ENCODE measurements at places on chromosomes 6 and 20.
A peak's percentile ranks its signal among the peaks of the same experiment; 100 is the strongest.

DNA sequence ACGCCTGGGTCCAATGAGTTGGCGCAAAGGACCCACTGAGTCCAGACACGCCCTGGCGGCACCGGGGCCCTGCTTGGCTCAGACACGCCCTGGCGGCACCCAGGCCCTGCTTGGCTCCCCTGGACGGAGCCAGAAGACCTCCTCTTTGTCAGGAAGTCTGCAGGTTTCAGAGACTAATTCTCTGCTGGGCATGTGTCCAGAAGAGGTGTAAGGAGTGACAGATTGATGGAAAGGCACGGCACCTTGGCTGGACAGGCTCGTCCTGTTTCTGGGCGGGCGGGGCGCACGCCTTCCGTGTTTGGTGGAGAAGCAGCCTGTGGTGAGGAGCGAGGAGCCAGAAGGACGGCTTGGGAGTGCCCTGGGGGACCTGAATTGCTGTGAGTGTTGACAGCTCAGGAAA, 23.1 kb upstream of the DACT2 start:
- DNase-seq: no peak

GRCh38 chr20:14481863-14482262, 144.5 kb upstream of the FLRT3 start:
- DNase-seq: no peak

DNA sequence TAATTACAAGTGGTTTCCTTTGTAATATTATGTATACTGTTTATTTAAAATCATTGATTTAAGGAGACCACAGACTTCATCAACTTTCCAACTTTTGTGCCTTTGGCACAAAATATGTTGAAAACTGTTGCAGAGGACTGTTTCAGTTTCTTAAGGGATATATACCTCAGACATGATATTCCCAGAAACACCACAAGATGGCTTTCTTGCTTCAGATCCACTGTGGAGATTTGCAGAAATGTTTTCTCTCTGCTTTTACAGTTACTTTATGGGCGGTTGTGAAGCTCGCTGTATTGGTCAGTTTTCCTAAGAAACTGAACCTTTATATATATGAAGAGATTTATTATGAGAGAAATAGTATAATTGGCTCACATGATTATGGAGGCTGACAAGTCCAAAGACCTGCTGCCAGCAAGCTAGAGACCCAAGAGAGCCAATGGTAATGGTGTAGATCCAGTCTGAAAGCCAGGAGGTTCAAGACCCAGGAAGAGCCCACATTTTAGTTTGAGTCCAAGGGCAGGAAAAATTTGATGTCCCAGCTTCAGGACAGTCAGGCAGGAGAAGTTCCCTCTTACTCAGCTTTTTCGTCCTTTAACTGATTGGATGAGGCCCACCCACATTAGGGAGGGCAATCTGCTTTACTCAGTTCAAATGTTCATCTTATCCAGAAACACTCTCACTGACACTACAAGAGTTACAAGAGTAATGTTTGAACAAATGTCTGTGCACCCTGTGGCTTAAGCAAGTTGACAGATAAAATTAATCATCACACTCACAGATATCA, 12.8 kb downstream of the ME1 start:
- no peak for DNase-seq

GRCh38 chr20:1912646-1913045, 17.4 kb downstream of the SIRPA start:
- DNase-seq: no peak

DNA sequence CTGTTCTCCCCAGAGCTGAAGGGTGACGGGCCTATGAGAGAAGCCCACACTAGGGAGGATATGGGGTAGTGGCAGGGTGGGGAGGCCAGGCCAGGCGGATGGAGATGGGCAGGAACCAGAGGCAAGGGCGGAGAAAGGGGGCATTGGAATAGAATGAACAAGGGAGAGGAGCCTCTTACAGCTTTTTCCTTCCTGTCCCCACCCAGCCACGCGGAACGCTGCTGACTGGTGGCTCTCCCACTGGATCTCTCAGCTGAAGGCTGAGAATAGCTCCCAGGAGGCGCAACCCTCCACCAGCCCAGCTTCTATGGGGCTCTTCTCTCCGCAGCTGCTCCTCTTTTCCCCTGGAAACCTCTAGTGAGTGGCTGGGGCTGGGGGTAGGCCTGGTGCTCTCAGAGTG, 10.8 kb downstream of the DLK2 start:
- DNase-seq: no peak

DNA sequence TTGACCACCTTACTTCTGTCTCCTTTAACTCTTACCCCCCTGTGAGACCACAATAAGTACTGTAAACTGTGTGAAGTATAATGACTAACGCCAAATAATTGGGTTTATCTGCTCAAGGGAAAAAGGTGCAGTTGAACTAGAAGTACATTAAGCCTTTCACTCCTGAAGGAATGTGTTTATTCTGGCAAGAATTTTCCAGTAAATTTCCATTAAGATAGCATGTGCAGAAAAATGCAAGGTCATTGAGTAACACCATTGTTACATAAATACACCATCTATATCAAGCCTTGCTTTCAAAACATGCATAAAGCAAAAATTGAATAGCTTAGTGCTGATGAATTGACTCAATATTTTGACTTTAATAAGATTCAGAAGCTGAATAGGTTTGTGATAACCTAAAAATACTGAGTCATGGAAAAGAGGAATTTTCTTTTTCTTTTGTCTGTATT, 65.4 kb downstream of the ARHGAP18 start:
- no peak for DNase-seq

- DNase-seq: no peak
Observed at GRCh38 chr6:138467901-138468300, 31.4 kb downstream of the NHSL1 start.

GRCh38 chr6:34455831-34456230, 10.0 kb upstream of the PACSIN1 start:
- DNase-seq: no peak

DNA sequence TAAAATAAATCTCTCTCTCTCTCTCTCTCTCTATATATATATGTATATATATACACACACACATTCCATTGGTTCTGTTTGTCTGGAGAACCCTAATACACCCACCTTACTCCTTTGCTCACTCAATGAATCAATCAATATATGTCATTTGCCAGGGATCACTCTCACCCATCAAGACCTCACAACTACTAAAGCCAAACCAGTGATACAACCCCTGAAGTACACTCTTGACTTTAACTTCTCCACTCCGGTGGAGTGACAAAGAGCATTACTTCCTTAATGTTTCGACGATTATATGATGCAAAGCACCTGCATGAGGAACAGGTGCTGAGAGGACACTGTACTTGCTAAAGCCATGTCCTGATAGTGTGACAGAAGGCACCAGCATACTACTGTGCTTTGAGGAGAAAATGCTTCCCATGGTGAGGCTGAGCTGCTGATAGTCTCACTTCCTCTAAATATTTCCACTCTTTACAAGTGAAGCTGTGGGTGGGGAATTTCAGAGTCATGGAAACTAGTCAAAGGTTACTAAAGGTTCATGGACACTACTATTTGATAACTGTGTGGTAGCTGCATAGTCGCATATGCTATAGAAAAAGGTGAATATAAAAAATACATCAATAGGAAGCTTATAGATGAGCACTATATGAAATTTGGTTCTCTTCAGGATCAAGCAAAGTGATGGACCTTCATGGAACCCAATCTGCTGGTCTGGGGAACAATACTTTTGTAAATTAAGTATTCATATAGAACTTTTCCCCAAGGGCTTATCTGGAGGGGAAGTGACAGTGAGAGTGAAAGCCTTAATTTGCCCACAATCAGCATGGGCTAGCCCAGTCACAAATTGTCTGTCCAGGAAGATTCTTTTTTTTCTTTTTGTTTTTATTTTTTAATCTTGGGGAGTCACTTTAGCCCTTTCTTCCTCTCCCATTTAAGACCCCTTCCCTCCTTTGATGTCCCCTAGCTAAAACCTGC, 141.9 kb upstream of the NEDD9 start:
- DNase-seq: no peak

GRCh38 chr6:30679765-30680535, 6.5 kb downstream of the PPP1R18 start:
- DNase-seq: no peak

DNA sequence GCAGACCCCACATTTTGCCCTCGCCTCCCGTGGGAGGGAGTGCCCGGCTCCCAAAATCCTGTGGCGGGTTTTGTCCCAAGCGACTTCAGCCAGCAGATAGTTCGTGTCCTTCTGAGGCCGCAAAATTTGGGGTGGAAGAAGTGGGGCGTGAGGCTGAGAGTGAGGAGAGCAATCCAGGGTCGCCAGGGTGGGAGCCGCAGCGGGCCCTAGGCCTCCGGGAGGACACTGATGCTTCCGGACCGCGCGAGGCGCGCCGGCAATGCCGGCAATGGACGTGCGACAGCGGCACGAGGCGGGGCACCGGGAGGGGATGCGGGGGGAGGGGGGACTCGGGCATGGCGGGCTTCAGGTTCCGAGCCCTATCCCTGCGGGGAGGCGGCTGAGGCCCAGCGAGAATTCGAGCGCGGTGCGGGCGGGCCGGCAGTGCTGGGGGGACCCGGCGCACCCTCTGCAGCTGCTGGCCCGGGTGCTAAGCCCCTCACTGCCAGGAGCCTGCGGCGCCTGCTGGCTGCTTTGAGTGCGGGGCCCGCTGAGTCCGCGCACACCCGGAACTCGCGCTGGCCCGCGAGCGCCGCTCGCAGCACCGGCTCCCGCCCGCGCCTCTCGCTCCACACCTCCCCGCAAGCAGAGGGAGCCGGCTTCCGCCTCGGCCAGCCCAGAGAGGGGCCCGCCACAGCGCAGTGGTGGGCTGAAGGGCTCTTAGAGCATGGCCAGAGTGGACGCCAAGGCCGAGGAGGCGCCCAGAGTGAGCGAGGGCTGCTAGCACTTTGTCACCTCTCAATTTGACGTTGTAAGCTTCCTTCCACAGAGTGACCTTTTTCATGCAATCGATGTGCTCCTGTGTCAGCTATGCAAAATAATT, 143.8 kb downstream of the LPA start:
- peak; percentile 16 for DNase-seq

GRCh38 chr6:79518842-79519241, 18.4 kb downstream of the LCA5 start:
- DNase-seq: no peak

- no peak for DNase-seq
Observed at GRCh38 chr20:64161356-64162238, 2.7 kb upstream of the MYT1 start.

- DNase-seq: no peak
Observed at GRCh38 chr6:255041-255750, 37.1 kb upstream of the DUSP22 start.

DNA sequence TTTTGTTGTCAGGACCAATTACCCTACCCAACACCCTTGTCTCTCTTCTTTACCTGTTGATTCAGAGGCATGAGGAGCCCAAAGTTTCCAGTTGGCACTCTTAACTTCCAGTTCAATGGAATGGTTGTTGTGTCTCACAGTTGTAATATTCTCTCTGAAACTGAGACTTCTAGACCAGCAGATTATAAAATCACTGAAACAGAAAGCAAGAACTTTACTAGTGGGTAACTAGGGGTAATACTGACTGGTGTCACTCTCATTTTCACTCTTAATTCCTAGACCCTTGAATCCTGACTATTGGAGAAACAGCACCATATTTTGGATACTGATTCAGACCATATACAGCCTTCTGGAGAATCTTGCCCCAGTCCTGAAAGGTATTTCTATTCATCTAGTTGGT, 140.2 kb upstream of the MMS22L start:
- DNase-seq: no peak

- DNase-seq: no peak
Observed at GRCh38 chr6:116392132-116393013, 21.6 kb downstream of the DSE start.

GRCh38 chr6:134626086-134626485, 308.2 kb upstream of the SGK1 start:
- no peak for DNase-seq

- no peak for DNase-seq
Observed at GRCh38 chr6:138727182-138727581, 46.4 kb upstream of the CCDC28A start.

DNA sequence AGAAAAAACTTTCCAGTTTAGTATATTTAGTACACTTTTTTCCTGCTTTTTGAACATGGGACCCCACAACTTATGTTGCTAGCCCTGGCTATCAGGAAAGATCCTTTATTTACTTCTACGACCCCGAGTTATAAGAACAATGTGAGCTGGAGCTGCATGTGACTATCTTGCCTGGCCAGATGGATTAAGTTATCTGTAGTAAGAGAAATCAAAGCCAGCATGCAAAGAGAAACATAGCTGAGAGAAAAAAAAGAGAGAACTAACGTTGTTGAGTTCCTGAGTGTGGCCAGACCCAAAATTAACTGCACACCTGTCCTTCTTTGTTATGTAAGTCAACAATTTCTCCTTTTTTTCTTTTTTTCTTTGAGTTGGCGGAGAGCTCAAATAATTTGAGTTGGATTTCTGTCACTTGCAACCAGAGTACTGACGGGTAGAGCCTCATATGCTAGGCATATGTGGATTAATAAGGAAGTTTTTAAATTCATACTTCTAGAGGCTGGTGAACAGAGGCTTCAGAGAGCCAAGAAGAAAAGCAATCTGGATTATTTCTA, 219.5 kb downstream of the HACE1 start:
- no peak for DNase-seq

DNA sequence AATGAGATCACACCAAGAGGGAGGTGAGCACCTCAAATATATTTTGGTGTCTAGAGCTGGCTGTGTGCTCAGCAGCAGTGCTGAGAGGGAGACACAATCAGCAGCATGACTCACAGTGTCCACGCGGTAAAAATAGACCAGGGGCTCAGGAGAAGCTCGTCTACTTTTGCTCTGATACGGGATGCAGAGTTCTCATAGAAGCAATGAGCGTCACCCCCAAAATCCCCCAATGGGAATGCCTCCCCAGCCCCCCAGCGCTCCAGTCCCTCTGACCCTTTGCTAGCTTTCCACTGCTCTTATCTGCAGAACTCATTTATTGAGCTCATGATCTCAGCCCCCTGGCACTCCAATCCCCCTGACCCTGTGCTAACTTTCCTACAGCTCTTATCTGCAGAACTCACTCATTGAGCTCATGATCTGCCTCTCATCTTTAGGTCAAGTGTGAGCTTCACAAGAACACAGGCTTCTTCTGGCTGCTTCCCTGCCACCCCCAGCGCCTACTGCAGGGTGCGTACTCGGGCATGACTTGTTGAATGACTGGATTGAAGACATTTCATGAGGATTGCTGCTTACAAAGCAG, 34.0 kb downstream of the SYNDIG1 start:
- DNase-seq: no peak

- DNase-seq: no peak
Observed at GRCh38 chr6:43093436-43094289, 17.5 kb downstream of the PTK7 start.

- no peak for DNase-seq
Observed at GRCh38 chr20:62708591-62709536, at the start of gene NTSR1. Gene NTSR1 (plus strand): TSS chr20:62708836. CDS start chr20:62709208, 372 bp downstream.

GRCh38 chr20:63568986-63569949, 4.8 kb downstream of the HELZ2 start:
- no peak for DNase-seq

DNA sequence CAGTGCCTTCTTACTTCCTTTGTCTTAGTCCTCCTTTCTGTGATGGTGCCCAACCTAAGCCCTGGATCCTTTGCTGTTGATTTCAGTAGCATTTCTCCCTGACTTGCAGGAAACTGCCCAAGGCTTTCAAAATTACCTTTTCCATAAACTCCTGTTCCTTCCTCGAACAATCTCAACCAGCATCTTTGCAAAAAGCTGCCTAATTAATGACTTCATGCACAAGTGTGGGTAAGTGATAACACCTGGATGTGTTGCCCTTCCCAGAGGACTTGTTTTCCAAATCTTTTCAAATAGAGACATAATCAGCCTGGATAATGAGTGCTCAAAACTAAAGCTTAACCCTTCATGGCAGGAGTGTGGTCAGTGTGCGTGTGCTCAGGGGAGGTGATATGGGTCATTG, 118.0 kb downstream of the PCSK2 start:
- no peak for DNase-seq

GRCh38 chr6:125480571-125480970, 178.8 kb upstream of the HDDC2 start:
- no peak for DNase-seq

GRCh38 chr6:6331946-6332601, 11.6 kb upstream of the F13A1 start:
- no peak for DNase-seq
